A172 (cell line): ENCODE measurements at places on chromosomes 6 and 20. TPM values are rescaled to one million over a fixed set of nuclear protein-coding genes. Genes with fewer than 3 reads are reported as not detected.
A peak's percentile ranks its signal among the peaks of the same experiment; 100 is the strongest.

DNA sequence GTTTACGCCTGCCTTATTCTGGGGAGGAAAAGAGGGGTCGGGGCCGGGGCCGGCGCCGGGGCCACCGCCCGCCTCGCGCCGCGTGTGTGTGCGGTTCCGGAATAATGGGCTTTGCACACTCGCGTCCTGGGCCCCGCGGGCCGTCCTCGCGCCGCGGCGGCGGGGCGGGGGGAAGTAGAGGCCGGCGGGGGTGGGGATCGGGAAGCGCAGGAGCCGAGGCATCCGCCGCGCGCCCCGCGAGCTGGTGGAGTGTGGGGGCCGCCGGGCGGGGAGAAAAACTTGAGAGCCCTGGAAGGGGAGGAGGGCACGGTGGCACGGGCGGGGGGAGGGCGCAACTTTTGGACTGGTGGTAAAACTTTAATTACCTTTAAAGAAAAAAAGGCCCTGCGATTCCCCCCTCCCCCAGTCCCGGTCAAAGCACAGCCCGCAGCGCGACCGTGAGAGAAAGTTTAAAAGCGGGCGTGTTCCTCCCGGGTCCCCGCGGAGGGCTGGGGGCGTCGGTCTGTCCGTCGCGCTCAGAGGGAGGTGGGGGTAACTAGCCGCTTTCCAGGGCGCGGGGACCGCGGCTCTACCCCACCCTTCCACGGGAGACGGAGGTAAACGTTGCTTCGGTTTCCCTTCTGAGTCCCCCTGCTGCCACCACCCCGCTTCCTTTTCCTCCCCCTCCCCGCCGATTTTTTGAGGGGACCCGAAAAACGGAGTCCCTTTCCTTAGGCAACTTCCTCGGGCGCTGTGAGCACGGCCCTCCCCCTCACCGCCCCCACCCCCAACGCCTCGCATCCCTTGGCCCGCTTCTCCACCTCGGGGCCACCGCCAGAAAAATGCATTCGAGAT lies 1.9 kb downstream of the L3MBTL3 start:
- DNase-seq: no peak

- no peak for DNase-seq
These were observed 151.2 kb downstream of the PDE10A start for GRCh38 chr6:165511807-165512206.

TSHZ2 gene
- total RNA-seq: 0.36 TPM in 1 of 2 replicates, not detected in the other

GRCh38 chr6:122098201-122098678 lies 301.2 kb upstream of the HSF2 start:
- DNase-seq: no peak

- DNase-seq: no peak
These were observed 82.8 kb downstream of the COL9A1 start for GRCh38 chr6:70219943-70220613.

PDYN gene
- not detected in 2 replicates for total RNA-seq

DNA sequence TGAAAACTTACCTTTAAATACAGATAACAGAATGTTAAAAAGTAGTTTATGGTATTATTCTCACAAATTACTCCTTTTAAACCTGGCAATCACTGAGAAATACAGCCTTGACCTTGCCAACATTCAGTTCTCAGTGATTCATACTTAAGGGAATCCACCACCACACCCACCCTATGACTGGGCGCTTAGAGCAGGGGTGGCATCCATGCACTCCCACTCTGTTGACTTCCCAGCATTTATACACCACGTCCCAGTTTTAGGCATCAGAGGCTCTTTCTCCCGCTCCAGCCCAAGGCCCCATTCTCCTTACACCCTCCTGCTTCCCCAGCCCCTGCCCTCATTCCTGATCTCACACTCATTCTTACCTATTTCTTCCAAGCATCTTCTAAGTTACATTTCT lies 16.3 kb downstream of the TRAF3IP2 start:
- DNase-seq: peak; percentile 90

- DNase-seq: no peak
These were observed 54.0 kb upstream of the REV3L start for GRCh38 chr6:111536910-111537527.

- no peak for DNase-seq
These were observed 274.3 kb upstream of the MMS22L start for GRCh38 chr6:97557355-97557754.

- DNase-seq: peak; percentile 97
These were observed 50.9 kb upstream of the EZR start for GRCh38 chr6:158869826-158870648.

IP6K3 gene
- total RNA-seq: 6.8 and 6.9 TPM in 2 replicates

- no peak for DNase-seq
These were observed 1.3 kb downstream of the MAN1A1 start for GRCh38 chr6:119348096-119348747.

- DNase-seq: no peak
These were observed 1262.3 kb downstream of the GRIK2 start for GRCh38 chr6:102655823-102656222.

NRN1 gene
- total RNA-seq: 6.5 and 8.7 TPM in 2 replicates

DNA sequence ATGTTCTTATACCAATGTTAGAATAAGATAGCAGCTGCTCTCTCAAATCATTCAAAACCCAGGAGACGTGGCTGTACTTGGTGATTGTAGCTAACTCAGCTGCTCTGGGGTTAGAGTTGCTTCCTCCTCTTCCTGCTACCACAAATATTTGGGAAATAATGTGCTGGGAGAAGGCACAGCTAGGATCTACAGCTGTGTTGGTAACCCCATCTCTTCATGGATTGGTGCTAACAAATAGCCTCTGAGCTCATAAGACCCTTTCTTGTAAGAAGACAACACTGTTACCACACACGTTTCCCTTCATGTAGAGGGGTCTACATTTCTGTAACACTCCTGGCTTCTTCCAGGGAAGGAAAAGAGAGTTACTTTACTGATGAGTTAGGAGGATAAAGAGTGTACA lies 911.0 kb upstream of the CITED2 start:
- no peak for DNase-seq

ALDH8A1 gene
- 0.69 and 0.77 TPM in 2 replicates for total RNA-seq

DNA sequence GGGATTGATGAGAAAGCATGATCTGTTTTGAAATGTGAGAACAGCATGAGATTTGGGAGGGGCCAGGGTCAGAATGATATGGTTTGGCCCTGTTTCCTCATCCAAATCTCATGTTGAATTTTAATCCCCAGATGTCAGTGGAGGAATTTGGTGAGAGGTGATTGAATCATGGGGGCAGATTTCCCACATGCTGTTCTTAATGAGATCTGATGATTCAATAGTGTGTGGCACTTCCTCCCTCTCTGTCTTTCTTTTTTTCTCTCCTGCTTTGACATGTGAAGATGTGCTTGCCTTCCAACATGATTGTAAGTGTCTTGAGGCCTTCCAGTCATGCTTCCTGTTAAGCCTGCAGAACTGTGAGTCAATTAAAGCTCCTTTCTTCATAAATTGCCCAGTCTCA lies 1060.3 kb upstream of the CITED2 start:
- peak; percentile 48 for DNase-seq

DNA sequence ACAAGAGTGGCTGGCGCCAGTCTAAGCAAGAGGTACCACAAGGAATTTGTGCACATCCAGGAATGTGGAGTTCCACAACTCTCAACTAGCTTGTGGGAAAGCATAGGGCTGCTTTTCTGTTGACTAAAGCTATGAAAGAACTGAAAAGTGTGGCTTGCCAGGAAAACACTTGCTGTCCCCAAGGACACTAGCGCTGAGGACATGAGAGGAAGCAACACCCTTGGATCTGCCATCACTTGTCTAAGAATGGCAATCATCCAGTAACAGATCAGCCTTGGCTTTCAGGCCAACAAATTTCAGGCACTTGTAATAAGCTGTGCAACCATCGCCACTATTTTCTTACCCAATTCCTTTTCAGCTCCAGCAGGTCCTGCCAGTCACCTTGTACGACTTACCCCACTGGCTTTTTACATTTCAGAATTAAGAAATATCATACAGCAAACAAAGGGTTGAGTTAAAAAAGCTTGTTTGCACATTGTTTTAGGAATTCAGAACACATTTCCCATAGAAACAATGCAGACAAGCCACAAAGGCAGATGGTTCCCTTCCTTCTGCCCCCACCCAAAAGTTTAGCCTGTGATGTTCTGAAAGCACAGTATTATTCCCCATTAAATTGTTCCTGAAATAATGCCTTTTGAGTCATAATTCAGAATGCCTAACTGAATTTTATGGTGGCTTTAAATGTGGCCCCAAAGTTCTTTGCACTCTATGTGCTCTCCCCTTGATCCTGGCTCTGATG lies 57.9 kb upstream of the SSTR4 start:
- no peak for DNase-seq
